ENCODE measurements at places on chromosomes 4 and X. TPM values are rescaled to one million over a fixed set of nuclear protein-coding genes. Genes with fewer than 3 reads are reported as not detected.
A peak's percentile ranks its signal among the peaks of the same experiment; 100 is the strongest.

- no peaks in the 10 kb centered on the region for H3K36me3 ChIP-seq
- no peak overlapping the region for H3K4me3 ChIP-seq
- no peaks in the 10 kb centered on the region for H3K4me1 ChIP-seq
- DNase-seq, result no peak
- no peak overlapping the region for H3K27ac ChIP-seq
Observed at GRCh38 chr4:177568931-177569330, 126.7 kb upstream of the AGA start.

GRCh38 chr4:45409536-45409935 is 683.2 kb upstream of the GNPDA2 start:
- H3K4me3 ChIP-seq, result no peak overlapping the region

DNA sequence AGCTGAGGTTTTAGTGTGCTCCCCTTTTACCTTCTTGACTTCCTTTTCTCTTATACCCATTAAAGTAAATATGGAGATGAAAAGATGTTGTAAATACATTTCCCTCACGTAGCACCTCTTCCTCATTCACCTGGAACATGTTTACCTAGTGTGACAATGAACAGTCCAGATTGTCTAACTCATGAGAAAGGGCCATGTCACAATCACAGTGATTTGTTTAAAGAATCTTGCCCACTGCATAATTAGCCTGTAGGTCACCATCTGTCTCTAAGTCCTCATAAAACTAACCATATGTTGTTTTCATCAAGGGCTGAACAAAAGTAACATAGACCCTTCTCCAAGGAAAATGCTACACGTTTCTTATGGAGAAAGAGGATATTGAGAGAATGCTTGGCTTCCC is 85.7 kb downstream of the TSPAN5 start:
- H3K27ac ChIP-seq, result no peak overlapping the region
- H3K36me3 ChIP-seq, result no peaks in the 10 kb centered on the region
- DNase-seq, result no peak
- no peaks in the 10 kb centered on the region for H3K27me3 ChIP-seq

SPARCL1 gene
- total RNA-seq, result 501 TPM

GRCh38 chr4:153418121-153418520 is 48.0 kb upstream of the TMEM131L start:
- H3K4me1 ChIP-seq, result no peaks in the 10 kb centered on the region
- no peak overlapping the region for H3K27ac ChIP-seq
- H3K36me3 ChIP-seq, result no peaks in the 10 kb centered on the region
- H3K27me3 ChIP-seq, result no peaks in the 10 kb centered on the region
- DNase-seq, result no peak
- no peak overlapping the region for H3K4me3 ChIP-seq

QRFPR gene
- 1.8 TPM for total RNA-seq

ITIH6 gene
- total RNA-seq, result not detected

- no peaks in the 10 kb centered on the region for H3K4me1 ChIP-seq
- no peak overlapping the region for H3K27ac ChIP-seq
- H3K27me3 ChIP-seq, result no peaks in the 10 kb centered on the region
Observed at GRCh38 chr4:1819816-1820215, 26.7 kb downstream of the FGFR3 start.

- no peak overlapping the region for H3K27ac ChIP-seq
- H3K4me1 ChIP-seq, result no peaks in the 10 kb centered on the region
- no peaks in the 10 kb centered on the region for H3K36me3 ChIP-seq
- H3K27me3 ChIP-seq, result no peaks in the 10 kb centered on the region
- no peak for DNase-seq
Observed at GRCh38 chr4:163913571-163913970, 419.1 kb downstream of the TMA16 start.

GRCh38 chr4:6445403-6446129 is 26.8 kb downstream of the PPP2R2C start:
- no peak overlapping the region for H3K27ac ChIP-seq
- no peaks in the 10 kb centered on the region for H3K27me3 ChIP-seq
- no peak overlapping the region for H3K4me3 ChIP-seq
- no peak for DNase-seq
- peaks cover 15% of the 10 kb centered on the region for H3K4me1 ChIP-seq
- no peaks in the 10 kb centered on the region for H3K36me3 ChIP-seq

SLC25A5 gene
- 174 TPM for total RNA-seq

- H3K27ac ChIP-seq, result no peak overlapping the region
- no peak for DNase-seq
- H3K4me3 ChIP-seq, result no peak overlapping the region
- no peaks in the 10 kb centered on the region for H3K27me3 ChIP-seq
- no peaks in the 10 kb centered on the region for H3K36me3 ChIP-seq
Observed at GRCh38 chrX:85139422-85139821, 104.2 kb downstream of the SATL1 start.

DNA sequence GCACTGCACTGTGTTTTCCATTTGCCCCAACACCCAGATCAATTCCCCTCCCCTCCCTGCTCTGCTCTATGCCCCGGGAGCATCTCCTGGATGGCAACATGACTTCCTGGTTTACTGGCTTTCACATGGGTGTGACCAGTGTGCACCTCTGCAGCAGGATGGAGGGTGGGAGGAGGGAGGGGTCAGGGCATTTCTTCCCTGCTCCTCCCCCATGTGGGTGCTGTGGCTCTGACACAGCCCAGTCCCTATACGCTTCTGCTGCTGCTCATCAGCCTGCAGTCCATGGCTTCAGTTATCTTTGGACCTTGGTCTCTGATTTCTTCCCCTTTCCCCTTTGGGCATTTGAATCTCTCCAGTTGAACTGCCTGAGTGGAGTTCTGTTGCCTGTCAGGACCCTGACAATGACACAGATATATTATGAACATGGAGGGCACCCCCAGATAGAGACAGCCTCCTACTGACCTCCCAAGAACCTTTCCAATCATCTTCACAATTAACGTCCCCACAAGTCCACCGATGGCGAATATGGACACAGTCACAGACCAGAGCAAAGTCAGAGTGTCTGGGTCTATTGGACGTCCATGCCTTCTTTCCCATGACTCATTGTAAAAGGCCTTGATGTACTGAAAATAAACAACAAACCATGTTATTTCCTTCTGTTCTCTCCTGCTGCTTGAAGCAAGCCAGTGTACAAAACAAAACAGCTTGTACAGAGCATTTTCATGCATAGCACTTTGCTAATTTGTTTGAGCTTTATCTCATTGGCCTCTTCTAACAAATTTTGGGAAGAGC is 24.8 kb downstream of the SLC2A9 start:
- no peaks in the 10 kb centered on the region for H3K27me3 ChIP-seq

- no peaks in the 10 kb centered on the region for H3K36me3 ChIP-seq
- H3K4me1 ChIP-seq, result no peaks in the 10 kb centered on the region
- DNase-seq, result no peak
- H3K27ac ChIP-seq, result no peak overlapping the region
Observed at GRCh38 chr4:132228676-132229075, 920.4 kb upstream of the PCDH10 start.

SFRP2 gene
- 1.5 TPM for total RNA-seq

GRCh38 chr4:6746721-6747293 is 30.8 kb downstream of the BLOC1S4 start:
- H3K27ac ChIP-seq, result peak overlapping the region; percentile 70
- no peaks in the 10 kb centered on the region for H3K4me1 ChIP-seq
- no peak overlapping the region for H3K4me3 ChIP-seq
- H3K27me3 ChIP-seq, result no peaks in the 10 kb centered on the region
- H3K36me3 ChIP-seq, result no peaks in the 10 kb centered on the region

SLC6A8 gene
- 76.6 TPM for total RNA-seq

All from right atrium auricular region (tissue), 2 donors.